ENCODE measurements at places on chromosomes 3 and 15. TPM values are rescaled to one million over a fixed set of nuclear protein-coding genes. Genes with fewer than 3 reads are reported as not detected.

Gene CAND2
- polyA plus RNA-seq = 49.4 TPM

Gene ALG1L2
- 2.0 TPM for polyA plus RNA-seq

Gene C3orf22
- polyA plus RNA-seq = not detected

Gene TRH
- polyA plus RNA-seq = 0.28 TPM

Gene FRMD4B
- polyA plus RNA-seq = 29.8 TPM

Gene ATRIP
- 13.6 TPM for polyA plus RNA-seq

Gene BNC1
- polyA plus RNA-seq = 2.9 TPM

Gene CHRFAM7A
- 0.72 TPM for polyA plus RNA-seq

Gene TUSC7
- not detected for polyA plus RNA-seq

GRCh38 chr3:108322352-108322751 lies 26.0 kb downstream of the HHLA2 start:
- DNase-seq = no peak

- no peak for DNase-seq
These were observed 172.2 kb upstream of the TSPAN3 start for GRCh38 chr15:77243135-77243534.

- DNase-seq = no peak
These were observed 7.1 kb downstream of the BLOC1S6 start for GRCh38 chr15:45594319-45594718.

DNA sequence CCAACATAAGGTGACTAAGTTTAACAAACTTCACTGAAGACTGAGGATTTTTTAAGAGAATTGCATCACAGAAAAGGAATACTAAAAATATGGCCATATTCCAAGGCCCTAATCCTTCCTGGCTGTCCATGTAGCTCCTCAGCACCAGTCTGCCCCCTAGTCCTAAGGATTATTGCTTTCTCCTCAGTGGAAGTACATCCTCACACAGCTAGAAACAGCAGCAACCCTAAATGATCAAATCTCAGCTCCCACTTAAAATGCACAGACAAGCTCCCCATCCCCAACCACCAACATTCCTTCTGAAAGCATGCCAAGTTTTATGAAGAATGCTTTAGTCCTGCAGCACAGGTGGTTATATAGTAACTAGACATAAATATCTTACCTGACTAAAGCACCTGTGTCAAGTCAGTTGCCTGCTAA lies 14.7 kb downstream of the ST3GAL6 start:
- no peak for DNase-seq

DNA sequence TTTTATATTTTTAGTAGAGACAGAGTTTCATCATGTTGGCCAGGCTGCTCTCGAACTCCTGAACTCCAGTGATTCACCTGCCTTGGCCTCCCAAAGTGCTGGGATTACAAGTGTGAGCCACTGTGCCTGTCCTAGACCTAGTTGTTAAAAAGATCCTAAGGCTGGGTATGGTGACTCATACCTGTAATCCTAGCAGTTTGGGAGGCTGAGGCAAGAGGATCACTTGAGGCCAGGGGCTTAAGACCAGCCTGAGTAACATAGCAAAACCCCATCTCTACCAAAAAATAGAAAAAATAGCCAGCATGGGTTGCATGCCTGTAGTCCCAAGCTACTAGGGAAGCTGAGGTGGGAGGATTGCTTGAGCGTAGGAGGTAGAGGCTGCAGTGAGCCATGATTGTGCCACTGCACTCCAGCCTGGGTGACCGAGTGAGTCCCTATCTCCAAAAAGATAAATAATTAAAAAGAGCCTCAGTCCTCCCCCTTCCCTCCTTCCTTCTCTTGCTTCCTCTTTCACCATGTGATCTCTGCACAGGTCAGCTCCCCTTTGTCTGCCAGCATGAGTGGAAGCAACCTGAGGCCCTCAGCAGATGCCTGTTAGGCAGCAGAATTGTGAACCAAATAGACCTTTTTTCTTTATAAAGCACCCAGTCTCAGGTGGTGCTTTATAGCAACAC lies 9.8 kb upstream of the FNDC3B start:
- no peak for DNase-seq

- DNase-seq = peak; percentile 31
These were observed 31.9 kb upstream of the THSD4 start for GRCh38 chr15:71083349-71083748.

GRCh38 chr3:197424266-197424665 lies 125.9 kb upstream of the DLG1 start:
- DNase-seq = no peak

DNA sequence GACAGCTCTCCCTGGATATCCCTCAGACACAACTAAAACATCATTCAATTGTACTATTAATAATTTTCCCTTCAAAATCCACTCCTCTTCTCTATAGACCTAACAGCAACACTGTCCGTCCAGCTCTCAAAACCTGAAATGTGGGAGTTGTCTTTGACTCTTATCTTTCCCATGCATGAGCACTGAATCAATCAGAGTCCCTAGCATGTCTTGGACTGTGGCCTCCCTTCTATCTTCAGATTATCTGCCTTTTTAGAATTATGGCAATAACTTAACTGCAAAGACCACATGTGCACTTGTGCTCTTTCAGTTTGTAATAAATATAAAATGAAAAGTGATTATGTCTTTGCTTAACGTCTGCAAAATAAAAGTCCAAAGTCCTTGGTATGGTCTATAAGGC lies 107.0 kb downstream of the UBE3A start:
- no peak for DNase-seq

- DNase-seq = no peak
These were observed 5.2 kb downstream of the CAPN3 start for GRCh38 chr15:42364529-42364928.

GRCh38 chr3:144102421-144102820 lies 130.8 kb downstream of the DIPK2A start:
- peak; percentile 22 for DNase-seq

DNA sequence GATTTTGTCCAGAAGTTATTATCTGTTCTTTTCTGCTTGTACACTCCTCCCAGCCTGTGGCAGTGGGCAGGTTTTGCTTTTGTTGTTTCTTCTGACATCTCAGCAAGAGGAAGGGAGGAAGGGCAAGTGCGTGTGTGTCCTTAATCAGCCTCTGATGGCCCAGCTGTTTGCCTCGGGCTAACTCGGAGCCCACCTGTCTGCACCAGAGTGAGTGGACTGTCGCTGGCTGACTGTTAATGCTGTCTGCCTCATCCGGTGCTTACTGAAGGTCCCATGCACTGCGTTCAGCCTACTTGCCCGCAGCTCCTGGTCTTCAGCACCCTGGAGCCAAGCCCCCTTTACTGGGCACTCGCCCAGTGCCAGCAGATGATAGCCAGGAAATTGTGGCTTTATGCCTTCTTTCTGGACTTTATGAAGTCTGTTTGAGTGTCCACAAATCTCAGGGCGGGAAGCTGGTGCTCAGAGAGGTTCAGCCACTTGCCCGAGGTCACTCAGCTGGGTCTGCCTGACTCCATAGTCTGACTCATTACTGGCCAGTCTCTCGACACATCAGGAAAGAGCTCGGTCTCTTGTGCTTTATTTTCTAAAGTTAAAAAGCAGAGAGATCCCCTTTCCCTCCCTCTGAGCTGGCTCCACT lies 89.5 kb downstream of the CHRNA7 start:
- DNase-seq = no peak

DNA sequence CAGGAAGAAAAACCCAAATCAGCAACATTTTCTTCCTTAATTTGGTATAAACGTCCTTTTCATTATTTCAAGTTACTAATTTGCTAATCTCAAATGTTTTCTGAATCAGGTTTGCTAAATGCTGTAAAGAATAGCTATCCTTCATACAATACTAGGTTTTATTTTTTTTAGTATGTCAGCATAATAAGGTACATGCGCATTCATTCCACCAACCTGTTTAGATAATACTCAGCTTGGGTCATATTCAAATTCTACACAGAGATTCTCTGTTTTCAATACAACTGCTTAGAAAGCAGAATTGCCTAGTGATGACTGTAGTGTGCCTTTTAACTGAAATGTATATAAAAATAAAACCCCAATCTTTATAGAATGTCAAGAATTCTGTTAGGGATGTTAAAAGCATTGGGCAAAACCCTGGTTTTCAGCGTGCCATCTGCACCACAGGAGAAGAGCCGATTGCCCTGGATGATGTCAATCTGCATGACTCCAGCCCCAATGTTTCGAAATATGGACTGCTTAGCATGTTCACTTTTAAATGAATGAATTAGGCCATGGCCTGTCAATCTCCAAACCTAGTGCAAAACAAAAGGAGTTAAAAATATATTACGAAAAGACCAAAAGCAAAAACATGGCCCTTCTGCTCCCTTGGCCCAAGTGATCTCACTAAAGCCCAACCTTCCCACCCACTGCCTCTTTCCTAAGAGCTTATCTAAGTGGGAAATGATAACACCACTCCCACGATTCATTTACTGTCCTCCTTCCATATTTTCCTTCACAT lies 107.4 kb downstream of the GLDN start:
- no peak for DNase-seq

GRCh38 chr3:29521293-29521692 lies 240.4 kb downstream of the RBMS3 start:
- no peak for DNase-seq
